GOT3 (cell line): ENCODE measurements at places on chromosomes 2 and 18.

DNA sequence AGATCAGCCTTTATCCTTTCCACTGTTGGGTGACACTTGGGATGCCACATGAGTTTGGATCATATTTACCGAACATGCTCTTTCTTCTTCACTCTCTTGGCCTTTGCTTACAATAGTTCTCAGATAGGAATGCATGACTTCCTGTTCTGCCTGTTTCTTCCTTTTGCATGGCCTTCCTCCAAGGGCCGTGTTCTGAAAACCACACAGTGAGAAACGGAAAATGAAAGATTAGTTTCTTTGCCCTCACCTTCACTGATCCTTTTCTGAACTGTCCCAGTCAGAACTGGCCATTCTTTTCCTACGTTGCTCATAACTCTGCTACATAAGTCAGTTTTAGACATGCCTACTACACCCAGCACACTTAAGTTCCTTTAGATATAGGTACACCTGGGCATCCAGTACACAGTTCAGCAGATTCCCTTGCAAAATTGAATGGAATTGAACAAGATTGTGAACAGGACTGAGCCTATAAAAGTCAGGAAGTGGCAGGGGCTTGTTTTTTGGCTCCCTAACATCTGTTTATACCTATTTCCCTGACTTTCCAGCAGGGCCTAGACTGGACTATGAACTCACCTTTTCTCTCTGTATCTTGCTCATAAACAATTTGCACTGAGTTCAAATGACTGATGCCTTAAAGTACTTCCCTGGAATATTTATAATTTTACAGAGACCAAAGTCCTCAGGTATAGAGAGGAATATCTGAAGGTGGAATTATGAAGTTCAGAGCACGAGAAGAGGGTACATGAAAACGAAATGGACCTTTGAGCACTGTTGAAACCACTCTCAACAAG is 186.4 kb upstream of the ST6GAL2 start:
- no peak for DNase-seq

DNA sequence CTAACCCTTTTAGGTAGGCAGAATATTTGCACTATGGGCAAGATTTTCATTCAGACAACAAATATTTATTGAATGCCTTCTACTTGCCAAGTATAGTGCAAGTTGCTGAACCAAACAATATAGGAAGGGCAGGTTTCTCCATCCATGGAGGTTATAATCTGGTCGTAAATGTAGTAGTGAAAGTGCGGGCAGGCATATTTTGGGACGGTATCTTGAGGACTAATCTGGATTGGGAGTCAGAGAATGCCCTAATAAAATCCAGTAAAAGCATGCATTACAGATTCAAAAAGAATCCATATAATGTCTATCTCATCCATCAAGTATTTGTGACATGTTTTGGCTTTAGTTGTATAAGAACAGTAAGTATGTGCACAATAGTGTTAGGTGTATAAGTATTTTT is 1.7 kb upstream of the NDUFV2 start:
- no peak for DNase-seq

DNA sequence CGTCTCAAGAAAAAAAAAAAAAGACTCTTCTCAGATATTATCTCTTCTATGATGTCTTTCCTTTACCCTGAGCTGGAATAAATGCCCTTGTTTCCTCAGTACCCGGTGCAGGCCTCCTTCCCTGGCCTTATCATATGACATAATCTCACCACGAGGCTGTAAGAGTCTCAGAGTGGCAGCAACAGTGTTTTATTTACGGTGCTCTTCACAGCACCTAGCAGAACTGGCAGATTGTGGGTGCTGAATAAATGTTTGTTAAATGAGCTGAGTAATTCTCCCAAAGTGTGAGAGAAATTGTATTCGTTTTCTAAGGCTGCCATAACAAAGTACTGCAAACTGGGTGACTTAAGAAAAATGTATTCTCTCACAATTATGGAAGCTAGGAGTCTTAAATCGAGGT is 82.8 kb upstream of the CD28 start:
- DNase-seq: no peak

DNA sequence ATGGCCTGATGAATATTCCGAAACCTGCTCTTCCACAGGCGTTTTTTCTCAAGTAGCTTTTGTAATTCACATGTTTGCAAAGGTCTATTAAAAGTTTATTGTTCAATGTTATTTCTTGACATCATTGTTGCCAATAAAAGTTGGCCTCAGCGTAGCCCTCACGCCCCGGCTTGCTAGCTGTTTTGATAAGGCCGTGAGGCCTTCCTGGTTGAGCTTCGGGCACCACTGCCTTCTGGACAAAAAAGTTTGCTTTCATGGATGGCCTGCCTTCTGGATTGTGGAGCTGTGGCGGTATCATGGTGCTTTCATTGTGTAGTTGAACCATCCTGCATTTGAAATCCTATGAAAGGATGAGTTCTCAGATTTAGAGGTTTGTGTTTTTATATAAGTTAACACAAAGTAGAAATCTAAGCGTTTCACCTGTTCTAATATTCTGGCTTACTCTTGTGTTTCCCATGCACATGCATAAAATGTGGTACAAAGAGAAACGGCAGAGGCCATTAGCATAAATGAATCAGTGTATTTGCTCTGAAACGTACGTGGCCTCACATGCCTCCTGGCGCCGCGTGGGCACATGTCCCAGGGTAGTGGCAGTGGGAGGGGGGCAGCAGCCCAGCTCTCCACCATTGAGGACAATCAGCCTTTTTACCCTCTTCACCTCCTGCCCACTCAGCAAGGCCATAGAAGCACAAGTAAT is 134.5 kb downstream of the NCK2 start:
- DNase-seq: no peak

GRCh38 chr2:106163948-106164545 is 30.1 kb downstream of the UXS1 start:
- DNase-seq: no peak

DNA sequence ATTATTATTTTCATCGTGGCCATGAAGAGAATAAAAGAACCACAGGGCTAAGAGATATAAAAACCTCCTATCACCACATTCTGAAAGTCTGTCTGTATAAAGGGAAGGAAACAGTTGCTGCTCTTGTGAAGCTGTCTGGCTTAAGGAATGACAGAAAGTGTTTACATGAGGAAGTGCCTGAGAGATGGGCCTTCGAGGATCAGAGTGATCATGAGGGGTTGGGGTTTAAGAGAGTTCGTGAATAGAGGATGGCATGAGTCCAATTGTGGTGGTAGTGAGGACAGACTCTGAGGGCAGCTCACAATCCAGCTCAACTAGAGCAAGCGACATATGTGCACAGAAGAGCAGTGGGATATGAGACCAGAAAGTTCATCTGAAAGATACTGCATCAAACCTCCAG is 65.8 kb upstream of the PIEZO2 start:
- DNase-seq: no peak

GRCh38 chr2:152407204-152407721 is 72.3 kb downstream of the FMNL2 start:
- no peak for DNase-seq

DNA sequence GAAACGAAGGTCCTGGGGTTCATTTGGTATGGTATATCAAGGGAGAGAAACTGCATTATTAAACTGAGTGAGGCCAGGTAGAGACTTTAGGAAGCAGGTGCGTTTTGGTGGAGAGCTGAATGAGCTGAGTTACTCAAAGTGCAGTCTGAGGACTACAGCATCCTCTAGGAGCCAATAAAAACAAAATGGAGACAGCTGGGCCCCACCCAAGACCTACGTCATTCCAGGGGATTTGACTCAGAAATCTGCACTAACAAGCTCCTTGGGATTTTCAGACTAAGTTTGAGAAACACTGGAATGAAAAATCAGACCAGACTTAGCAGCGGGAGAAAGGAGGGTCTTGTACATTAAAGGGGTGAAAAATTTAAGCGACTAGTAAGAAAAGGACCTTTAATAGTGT is 131.5 kb downstream of the UXS1 start:
- DNase-seq: no peak

- DNase-seq: no peak
These were observed 15.7 kb downstream of the GPATCH11 start for GRCh38 chr2:37100054-37100453.

GRCh38 chr2:72349016-72349415 is 201.4 kb upstream of the CYP26B1 start:
- DNase-seq: no peak

DNA sequence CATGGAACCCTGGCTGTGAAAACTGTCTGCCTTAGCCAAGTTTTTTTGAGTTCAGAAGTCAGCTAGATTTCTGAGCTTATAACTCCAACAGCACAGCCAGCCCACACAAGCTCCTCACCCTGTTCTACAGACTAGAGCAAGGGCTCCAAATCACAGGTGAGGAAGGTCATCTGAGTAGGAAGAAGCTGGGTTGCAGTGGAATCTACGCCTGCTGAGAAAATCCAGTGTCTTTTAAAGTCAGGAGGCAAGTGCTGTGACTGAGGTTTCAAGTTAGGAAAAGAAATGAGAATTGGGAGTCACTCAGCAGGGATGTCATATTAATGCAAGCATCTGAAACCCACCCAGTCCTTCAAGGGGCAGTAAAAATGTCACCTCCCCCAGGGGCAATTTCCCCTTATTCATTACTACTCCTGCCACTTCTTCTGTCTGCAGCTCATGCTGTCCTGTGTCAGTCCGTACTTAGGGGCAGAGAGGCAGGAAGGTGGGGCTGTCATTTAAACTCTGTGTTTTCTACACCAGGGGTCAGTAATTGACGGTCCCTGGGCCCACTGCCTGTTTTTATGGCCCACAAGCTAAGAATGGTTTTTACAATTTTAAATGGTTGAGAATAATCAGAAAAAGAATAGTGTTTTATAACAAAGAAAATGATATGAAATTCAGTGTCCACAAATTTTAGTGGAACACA is 551.1 kb downstream of the BCL11A start:
- no peak for DNase-seq

DNA sequence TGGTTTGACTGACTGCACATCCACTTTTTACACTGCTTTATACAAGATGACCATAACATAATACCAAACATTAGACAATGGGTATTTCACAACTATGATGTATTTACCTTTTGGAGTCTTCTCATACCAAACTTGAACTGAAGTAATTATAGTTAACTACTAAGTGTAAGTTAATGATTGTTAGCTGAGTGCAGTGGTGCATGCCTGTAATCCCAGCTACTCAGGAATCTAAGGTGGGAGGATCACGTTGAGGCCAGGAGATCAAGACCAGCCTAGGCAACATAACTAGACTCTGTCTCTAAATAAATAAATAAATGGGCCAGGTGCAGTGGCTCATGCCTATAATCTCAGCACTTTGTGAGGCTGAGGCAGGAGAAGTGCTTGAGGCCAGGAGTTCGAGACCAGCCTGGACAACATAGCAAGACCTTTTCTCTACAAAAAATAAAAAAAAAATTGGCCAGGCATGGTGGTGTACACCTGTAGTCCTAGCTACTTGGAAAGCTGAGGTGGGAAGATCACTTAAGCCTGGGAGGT is 44.9 kb upstream of the ORC2 start:
- DNase-seq: no peak

- DNase-seq: no peak
These were observed 10.8 kb downstream of the SNED1 start for GRCh38 chr2:241009191-241009590.

GRCh38 chr2:80114812-80115211 is 189.7 kb downstream of the LRRTM1 start:
- DNase-seq: no peak

GRCh38 chr2:151381266-151381665 is 23.9 kb downstream of the TNFAIP6 start:
- DNase-seq: no peak

DNA sequence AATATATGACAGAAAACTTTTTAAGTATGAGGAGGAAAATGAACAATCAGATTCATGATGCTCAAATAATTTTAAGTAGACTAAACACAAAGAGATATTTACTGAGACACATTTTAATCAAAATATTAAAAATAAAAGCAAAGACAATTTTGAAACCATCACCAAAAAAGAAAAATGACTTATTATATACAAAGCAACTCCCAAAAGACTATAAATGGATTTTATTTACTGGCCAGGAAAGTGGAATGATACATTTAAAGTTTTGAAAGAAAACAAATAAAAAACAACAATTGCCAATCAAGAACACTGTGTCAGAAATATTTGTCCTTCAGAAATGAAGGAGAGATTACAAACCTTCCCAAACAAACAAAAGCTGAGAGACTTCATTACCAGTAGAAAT is 968.5 kb upstream of the CELF4 start:
- DNase-seq: no peak

- DNase-seq: no peak
These were observed 193.7 kb upstream of the PIEZO2 start for GRCh38 chr18:11343096-11343495.

DNA sequence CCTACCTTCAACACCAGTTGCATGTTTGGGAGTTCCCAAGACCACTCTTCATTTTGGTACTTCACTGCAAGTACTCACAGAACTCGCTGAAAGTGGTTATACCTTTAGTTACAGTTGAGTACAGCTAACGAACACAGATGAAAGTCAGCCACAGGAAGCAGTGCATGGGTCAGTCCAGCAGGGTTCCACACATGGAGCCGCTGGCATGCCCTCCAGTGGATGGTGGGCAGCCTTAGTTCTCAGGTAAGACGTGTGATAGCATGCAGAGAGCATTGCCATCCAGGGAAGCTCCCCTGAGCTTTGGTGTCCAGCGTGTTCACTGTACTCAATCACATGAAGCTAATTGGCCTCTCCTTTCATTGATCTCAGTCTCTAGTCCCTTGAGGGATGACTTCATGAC is 815.3 kb downstream of the RNF144A start:
- no peak for DNase-seq

DNA sequence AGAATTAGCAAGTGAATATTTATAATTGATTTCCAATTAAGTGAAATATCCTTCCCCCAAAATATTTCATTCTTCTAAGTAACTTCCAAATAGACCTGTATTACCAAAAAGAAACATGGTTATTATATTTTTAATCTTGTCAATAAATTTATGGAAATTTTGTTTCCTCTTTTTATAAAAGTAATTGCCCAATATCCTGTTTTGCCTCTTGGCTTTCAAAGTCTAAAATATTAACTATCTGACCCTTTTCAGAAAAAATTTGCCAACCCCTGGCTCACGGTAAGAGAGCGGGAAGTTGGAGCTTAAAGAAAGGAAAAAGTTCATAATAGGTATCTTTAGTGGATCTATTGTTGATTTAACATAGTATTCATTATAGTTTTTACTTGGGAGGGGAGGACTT is 20.4 kb upstream of the SANBR start:
- no peak for DNase-seq

DNA sequence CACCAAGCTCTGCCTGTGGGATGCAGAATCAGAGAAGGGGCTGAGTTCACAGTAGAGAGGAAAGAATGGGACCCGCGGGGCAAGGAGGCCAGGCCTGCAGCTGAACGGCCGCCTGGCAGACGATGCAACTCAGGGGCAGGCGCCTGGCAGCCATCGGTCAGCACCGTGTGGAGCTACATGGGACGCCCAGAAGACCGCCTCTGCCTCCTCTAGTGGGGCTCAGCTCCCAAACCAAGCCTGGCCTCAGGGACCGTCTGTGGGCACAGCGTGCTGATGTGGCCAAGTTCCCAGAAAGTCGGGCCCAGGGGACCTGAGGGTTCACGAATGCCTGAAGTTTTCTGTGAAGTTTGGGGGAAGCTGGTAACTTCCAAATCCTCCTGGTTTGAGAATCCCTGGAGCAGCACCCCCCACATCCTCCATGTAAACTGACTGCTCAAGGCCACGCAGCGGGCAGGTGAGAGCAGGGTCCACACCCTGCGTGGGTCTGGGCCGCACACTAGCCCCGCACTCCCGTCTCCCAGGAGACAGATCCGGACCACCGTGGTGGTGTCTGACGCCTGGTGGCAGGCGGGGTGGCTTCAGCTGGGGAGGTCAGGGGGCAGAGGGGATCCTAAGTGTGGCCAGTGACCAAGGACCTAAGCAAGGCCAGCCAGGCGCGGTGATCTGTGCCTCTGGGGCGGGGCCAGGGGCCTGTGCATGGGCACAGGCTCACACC is 14.6 kb downstream of the SNORC start:
- no peak for DNase-seq
